Esophagus (tissue), 2 donors: ENCODE measurements at places on chromosomes 7 and 10. TPM values are rescaled to one million over a fixed set of nuclear protein-coding genes. Genes with fewer than 3 reads are reported as not detected.

The ACBD7 gene
- polyA plus RNA-seq, result 0.10 TPM

The PNLIPRP3 gene
- 2.6 TPM for polyA plus RNA-seq

The NSMCE4A gene
- polyA plus RNA-seq, result 61.4 TPM

The HUS1 gene
- polyA plus RNA-seq, result 13.5 TPM

The TRRAP gene
- 5.8 TPM for polyA plus RNA-seq

The ITGB8 gene
- 5.0 TPM for polyA plus RNA-seq

The PLEKHS1 gene
- 0.05 TPM for polyA plus RNA-seq

The SPDYE5 gene
- 0.02 TPM for polyA plus RNA-seq

The CTBP2 gene
- 15.4 TPM for polyA plus RNA-seq

The NEUROG3 gene
- not detected for polyA plus RNA-seq
